ENCODE measurements at places on chromosomes 7 and 10. TPM values are rescaled to one million over a fixed set of nuclear protein-coding genes. Genes with fewer than 3 reads are reported as not detected.

The SNCG gene
- total RNA-seq = 70.9 TPM

The AASS gene
- 66.6 TPM for total RNA-seq

The ORC5 gene
- 15.4 TPM for total RNA-seq

- DNase-seq = no peak
Measured at GRCh38 chr10:127353544-127353943, 157.2 kb upstream of the INSYN2A start.

DNA sequence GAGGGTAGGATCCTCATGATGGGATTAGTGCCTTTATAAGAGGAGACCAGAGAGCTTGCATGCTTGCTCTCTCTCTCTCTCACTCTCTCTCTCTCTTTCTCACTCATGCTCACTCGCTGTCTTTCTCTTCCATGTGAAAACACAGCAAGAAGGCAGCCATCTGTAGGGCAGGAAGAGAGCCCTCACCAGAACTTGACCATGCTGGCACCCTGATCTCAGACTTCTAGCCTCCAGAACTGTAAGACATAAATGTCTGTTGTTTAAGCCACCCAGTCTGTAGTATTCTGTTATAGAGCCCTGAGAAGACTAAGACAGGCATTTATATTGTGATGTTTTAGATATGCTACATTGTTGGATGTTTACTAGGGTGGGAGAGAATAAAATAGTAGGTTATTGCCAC lies 43.4 kb upstream of the MTPN start:
- no peak for DNase-seq

DNA sequence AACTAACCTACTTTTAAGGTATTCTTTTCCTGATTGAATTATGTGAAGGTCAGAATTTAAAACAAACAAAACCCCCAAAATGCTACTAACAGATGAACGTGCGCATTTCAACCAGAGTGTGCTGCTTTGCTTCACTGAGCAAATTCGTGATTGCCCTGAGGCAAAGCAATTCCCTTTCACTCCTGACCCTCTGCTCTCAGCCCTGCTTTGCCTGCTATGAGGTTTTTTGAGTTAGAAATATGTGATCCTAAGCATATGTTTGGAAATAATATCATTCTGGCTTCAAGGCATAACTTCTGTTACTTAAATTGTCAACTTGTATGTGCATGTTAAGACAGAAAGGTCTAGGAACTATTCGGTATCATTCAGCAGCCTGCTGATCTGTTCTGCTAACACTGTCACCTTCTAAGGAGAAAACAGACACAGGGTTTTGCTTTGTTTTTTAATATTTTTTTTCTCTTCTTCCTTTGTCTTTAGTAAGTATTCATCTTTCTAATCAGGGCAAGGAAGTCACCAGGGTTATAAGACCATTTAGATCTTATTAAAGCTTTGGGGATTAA lies 124.2 kb downstream of the GNAT3 start:
- no peak for DNase-seq

All from omental fat pad (tissue), 4 donors.